NCI-H460 (cell line): ENCODE measurements at places on chromosomes 1 and 21. TPM values are rescaled to one million over a fixed set of nuclear protein-coding genes. Genes with fewer than 3 reads are reported as not detected.
A peak's percentile ranks its signal among the peaks of the same experiment; 100 is the strongest.

GRCh38 chr1:64124704-64125440, 78.6 kb upstream of the UBE2U start:
- no peak for DNase-seq

- DNase-seq = peak; percentile 19
Observed at GRCh38 chr1:17274186-17275170, 25.6 kb downstream of the PADI3 start.

DNA sequence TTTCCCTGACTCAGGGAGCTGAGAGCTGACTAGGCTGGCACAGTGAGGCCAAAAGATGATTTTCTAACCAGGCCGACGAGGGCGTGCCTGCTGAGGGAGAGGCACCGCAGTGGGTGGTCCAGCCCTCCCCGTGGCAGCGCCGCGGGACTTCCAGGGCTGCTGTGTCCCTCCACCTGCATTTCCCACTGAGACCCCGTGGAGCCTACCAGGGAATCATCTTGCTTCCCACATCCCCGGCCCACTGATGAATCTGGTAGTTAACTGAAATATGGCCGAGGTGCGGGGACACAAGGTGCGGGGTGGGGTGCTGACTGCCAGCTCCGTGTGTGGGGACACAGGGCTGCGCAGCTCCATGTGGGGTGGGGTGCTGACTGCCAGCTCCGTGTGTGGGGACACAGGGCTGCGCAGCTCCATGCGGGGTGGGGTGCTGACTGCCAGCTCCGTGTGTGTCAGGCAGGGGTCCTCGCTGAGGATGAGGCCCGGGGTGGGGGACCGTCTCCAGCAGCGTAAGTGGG, 10.4 kb downstream of the WRAP73 start:
- DNase-seq = no peak

CFHR4 gene
- total RNA-seq = not detected in 2 replicates

ROR1 gene
- 1.3 and 1.6 TPM in 2 replicates for total RNA-seq

UTS2 gene
- not detected in 2 replicates for total RNA-seq

CENPS gene
- 22.3 and 26.8 TPM in 2 replicates for total RNA-seq
